Activated naive CD4-positive, alpha-beta T cell treated with anti-CD3 and anti-CD28 coated beads for 36 hours (primary cell): ENCODE measurements at places on chromosomes 13 and 19. TPM values are rescaled to one million over a fixed set of nuclear protein-coding genes. Genes with fewer than 3 reads are reported as not detected.
A peak's percentile ranks its signal among the peaks of the same experiment; 100 is the strongest.

- H3K27ac ChIP-seq: no peak overlapping the region
- no peaks in the 10 kb centered on the region for H3K27me3 ChIP-seq
- H3K4me1 ChIP-seq: no peaks in the 10 kb centered on the region
- no peak overlapping the region for H3K4me3 ChIP-seq
- DNase-seq: peak; percentile 18
- H3K36me3 ChIP-seq: no peaks in the 10 kb centered on the region
These were observed 498.1 kb downstream of the KLF5 start for GRCh38 chr13:73556902-73557301.

SLC10A2 gene
- not detected for total RNA-seq

DNA sequence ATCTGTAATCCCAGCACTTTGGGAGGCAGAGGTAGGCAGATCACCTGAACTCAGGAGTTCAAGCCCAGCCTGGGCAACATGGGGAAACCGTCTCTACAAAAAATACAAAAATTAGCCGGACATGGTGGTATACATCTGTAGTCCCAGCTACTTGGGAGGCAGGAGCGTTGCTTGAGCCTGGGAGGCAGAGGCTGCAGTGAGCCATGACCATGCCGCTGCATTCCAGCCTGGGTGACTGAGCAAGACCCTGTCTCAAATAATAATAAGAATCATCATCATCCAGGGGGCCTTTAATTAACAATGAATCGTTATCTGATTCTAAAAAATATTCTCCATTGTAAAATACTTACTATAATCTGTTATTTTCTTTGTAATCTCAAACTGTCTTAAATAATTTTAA, 283.4 kb downstream of the DACH1 start:
- H3K36me3 ChIP-seq: no peaks in the 10 kb centered on the region
- no peaks in the 10 kb centered on the region for H3K27me3 ChIP-seq
- H3K4me1 ChIP-seq: no peaks in the 10 kb centered on the region

- H3K27me3 ChIP-seq: no peaks in the 10 kb centered on the region
- H3K4me1 ChIP-seq: peaks cover 11% of the 10 kb centered on the region
- H3K4me3 ChIP-seq: peak overlapping the region; percentile 93
- peak overlapping the region; percentile 88 for H3K27ac ChIP-seq
These were observed 4.2 kb upstream of the DAND5 start for GRCh38 chr19:12965017-12965811.
